COR-L47 (cell line): ENCODE measurements at places on chromosomes 12 and 14.

DNA sequence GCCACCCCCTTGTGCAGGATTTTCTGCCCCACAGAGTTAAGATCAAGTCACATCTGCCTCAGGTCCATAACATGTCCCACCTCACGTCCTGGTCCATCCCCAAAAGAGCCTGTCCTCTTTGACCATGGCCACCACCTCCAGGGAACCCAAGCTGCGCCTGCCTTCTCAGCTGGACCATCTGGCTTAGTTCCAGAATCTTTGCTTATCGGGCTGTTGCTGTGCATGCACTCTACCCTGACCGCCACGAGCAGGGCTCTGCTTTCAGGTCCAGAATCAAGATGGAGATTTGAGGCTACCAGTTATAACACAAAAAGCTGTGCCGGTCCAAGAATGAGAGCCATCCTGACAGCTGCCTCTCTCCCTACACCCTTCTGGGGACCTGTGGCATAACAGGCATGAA is 326.7 kb downstream of the DPF3 start:
- no peak for DNase-seq

- no peak for DNase-seq
Observed at GRCh38 chr14:20680843-20681347, 3.5 kb upstream of the RNASE4 start.

DNA sequence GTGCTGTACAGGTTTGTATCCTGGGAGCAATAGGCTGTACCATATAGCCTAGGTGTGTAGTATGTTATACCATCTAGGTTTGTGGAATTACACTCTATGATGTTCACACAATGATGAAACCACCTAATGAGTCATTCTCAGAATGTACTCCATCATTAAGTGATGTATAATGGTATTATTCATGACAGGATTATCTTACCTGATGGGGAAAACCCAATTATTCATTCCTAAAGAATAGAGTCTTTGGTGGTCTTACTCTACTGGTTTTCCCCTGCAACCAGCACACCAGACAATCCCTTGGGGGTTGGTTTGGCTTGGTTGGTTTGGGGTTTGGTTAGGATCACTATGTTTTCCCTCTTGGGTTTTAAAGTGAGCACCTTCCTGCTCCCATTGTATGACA is 12.6 kb upstream of the OR10P1 start:
- DNase-seq, result no peak

- DNase-seq, result no peak
Observed at GRCh38 chr12:3319723-3320492, 171.1 kb upstream of the PRMT8 start.

- DNase-seq, result peak; percentile 61
Observed at GRCh38 chr12:57086493-57087009, 2.4 kb upstream of the NAB2 start.

DNA sequence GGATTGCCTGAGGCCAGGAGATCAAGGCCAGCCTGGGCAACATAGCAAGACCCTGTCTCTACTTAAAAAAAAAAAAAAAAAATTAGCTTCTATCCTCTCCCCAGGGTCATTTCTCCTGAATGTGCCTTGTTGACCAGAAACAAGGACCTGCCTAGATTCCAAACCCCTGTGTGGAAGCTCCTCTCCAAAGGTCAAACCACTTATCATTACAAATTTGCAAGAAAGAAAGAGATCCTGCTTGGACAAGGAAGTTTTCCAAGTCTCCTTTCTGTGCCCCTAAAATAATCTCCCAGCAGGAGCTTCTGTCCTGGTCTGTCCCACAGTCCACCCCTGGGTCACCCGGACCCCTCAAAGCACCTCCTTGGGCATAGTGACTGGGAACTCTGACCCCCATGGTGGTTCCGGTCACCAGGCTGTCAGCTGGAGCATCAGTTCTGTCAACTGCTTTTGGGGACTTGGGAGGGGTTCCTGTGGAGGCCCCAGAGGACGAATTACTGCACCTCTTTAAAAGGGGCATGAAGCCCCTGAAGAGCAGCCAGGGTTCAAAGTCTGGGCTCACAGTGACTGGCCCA is 38.4 kb downstream of the ACTN1 start:
- no peak for DNase-seq

DNA sequence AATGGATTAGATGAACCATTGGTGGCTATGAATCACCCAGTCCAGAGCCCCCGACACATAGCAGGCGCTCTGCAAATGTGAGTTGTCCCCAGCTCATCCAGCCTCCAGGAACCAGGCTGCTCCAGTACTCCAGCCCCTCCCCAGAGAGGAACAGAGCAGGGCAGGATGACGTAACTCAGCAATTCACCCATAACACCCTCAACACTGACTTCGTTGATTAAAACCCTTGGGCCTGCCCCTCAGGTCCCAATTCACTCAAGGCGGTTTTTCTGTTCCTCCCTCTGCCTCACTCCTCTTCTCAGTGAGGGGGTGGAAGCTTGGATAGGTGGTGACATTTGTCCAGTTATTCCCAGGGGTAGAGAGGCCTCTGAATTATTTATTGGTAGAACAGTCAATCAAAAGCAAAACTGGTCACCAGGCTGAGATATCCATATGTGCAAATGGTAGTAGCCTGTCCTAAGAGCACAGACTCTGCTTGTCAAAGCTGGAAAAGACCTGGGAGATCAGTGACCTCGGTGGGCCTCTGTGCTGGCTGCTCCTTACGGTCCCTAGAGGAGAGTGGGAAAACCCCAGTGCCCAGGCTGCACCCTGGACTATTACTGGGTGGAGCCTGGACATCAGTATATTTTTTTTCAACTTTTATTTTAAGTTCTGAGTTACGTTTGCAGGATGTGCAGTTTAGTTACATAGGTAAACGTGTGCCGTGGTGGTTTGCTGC is 97.0 kb downstream of the CMKLR1 start:
- DNase-seq, result no peak

DNA sequence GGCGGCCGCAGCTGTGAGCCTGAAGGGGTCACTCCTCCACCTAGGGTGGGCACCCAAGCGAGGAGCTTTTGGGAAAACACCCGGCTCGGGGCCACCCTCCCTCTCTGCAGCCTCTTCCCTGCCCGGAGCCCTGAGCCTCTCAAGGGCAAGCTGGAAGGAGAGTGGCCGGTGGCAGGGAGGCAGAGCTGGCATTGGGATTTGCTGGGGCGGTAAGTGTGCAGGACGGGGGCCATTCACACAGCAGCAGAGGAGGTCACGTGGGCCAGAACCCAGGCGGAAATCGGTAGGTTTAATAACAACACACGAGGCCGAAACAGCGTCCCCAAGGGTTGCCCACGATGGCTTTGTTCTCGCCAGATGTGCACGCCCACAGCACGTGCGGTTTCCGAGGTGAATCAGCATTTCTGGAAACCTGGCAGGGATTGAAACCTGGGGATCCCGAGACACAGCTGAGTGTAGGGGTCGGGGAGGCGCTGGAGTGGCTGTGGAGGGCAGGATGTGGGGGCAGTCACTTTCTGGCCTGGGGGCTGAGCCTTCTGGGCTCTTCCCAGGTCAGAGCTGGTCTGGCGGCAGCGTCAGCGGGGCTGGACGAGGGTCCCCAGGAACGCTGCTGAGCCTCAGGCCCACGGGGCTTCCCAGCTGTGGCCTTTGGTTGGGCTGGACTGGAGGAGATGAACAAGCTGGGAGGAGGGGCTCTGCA is 23.5 kb downstream of the NOC4L start:
- DNase-seq, result no peak

GRCh38 chr14:52185178-52185577 is 82.3 kb upstream of the PTGDR start:
- DNase-seq, result no peak

DNA sequence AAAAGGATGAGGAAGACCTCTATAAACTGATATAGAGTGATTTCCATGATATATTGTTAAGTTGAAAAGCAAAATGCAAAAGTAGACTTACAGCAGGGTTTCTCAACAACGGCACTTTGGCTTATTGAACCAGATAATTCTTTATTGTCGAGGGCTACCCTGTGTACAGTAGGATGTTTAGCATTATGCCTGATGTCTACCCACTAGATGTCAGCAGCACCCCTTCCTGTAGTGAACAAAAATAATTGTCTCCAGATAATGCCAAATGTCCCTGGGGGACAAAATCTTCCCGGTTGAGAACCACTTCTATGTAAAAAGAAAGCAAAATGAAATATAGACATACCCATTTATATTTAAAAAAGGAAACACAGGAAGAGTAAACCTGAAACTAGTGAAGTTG is 32.4 kb downstream of the ABCD2 start:
- peak; percentile 19 for DNase-seq

- no peak for DNase-seq
Observed at GRCh38 chr12:51181558-51181957, 8.6 kb upstream of the TFCP2 start.

DNA sequence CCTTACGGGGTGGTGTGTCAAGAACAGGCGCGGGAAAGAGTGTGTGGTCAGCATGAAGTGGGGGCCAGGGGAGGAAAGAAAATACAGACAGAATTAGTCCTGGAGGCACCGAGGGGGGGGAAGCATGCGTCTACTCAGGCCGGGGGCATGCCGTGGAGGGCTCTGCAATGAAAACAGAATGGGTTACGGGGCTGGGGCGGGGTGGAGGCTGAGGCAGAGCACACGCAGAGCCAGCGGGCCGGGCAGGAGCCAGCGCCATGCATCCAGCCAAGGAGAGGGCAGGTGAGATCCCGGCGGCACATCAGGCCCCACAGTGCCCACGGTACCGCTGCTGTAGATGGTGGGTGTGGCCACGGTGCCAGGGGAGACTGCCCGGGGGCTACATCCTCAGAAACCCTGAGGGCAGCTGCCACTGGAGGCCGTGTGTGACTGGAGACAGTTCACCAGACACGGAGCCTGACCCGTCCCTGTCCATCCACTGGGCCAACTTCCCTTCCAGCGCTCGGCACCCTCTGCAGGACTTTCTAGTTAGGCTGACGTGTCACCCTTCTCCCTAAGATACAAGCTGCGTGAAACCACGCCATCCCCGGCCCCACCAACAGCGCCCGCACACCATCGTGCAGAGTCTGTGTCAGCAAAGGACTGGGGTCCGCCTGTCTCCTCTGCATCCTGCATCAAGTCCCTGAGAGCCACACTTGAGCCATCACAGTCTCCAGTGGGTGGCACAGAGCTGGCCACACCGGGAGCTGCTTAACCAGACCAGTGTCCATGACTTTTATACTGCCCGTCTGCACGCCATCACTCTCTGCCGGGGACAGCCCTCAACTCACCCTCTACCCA is 87.4 kb downstream of the PIWIL1 start:
- no peak for DNase-seq

DNA sequence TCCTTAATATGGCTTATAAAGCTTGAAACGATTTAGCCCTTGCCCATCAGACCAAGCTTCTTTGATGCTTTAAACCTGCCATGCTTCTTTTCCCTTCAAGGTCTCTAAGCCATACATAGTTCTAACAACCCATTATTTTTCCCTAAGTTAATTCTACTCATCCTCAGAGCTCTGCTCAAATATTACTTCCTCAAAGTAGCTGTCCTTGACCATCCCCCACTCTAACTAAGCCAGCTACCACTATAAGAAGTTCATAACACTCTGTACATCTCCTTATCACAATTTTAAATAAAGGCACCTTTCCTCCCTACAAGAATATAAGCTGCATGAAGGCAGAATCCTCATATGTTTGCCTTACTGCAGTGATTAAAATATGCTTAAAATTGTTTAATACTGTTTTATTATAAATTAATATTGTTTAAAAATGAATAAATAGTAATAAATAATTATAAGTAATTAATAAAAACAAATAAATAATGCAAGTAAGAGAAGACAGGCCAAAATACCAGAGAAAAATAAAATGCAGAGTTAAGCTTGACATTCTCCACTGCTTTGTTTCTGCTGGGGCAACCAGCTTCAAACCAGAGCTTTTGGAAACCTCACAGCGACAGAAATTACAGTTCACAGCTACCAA is 76.8 kb downstream of the NUMB start:
- DNase-seq, result no peak

DNA sequence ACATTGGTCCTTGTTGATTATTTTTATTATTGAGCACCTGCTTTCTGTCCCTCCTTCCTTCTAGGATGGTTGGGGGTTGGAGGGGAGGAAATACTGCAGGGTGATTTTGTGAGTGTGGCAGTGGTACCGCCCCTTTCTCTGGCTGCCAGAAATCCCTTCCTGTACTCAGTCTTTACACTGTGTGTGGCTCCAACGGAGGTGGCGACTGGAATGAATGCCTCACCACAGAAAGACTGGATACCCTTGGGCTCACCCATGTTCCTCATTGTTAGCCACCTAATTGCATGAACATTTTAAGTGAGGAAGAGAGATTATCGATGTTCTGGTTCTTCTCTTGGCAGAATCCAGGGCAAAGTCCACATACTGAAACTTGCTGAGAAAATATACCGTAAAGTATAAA is 272.0 kb upstream of the E2F7 start:
- no peak for DNase-seq

GRCh38 chr12:3761116-3761735 is 8.3 kb upstream of the CRACR2A start:
- no peak for DNase-seq

- DNase-seq, result peak; percentile 11
Observed at GRCh38 chr14:75459099-75459741, 31.4 kb downstream of the JDP2 start.

GRCh38 chr12:107803092-107803491 is 28.6 kb downstream of the ASCL4 start:
- DNase-seq, result no peak

DNA sequence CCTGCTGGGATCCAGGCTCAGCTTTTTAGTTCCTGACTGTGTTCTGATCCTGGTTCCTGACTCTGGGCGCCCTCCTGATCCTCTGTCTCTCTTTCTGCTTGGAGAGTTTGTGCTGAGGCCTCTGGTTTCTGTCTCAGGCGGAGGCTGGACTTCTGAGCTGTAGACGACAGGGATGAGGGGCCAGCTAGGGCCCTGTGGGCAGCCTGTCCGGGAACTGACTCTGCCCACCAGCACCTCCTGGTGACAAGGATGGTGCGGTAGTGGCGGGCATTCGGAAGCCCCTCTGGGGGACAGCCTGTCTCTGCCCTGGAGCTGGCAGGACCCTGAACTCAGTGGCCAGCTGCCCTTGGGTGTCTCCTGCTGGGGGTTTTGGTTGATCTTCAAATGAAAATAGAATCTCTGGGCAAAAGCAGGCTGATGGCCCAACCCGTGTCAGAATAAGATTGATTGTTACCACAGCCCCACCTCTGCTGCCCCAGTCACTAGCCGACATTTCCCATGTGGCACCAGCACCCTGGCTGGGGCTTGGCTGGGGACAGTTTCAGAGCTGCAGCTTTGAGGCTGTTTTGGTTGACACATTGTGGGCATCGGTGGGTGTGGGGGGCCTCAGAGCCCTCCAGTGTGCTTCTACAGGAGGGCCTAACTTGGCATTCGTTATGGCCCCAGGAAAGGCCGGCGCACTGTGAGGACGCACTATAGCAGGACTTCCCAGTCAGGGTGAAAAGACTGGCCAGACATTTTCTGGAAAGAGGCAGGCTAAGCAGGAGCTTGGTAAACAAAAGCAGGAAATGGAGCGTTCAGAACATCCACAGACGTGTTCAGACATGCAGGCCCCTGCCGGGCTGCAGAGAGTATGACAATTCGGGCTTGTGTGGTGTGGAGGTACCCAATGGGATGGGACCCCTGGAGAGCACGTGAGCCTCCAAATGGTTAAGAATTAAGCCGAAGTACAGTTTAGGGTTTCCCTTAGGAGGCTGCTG is 16.2 kb downstream of the KRT80 start:
- peak; percentile 85 for DNase-seq
